ENCODE measurements at places on chromosomes 4 and X.

DNA sequence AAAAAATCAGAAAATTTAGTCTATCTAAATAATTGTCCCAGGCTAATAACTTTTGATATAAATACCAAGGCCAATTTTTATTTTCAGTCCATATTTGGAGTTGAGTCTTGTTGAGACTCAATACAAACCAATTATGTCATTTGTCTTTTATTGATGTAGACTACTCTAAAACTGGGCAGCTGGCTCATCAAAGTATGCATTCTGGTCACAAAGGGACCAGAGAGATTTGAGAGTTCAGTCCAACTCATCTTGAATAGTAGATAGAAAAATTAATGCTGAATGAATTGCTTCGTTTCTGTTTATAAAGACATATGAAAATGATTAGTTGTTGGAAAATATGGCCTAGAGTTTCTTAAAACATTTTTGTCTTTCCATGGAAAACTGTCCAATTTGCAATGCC lies 412.5 kb upstream of the KLHL4 start:
- DNase-seq, result no peak

DNA sequence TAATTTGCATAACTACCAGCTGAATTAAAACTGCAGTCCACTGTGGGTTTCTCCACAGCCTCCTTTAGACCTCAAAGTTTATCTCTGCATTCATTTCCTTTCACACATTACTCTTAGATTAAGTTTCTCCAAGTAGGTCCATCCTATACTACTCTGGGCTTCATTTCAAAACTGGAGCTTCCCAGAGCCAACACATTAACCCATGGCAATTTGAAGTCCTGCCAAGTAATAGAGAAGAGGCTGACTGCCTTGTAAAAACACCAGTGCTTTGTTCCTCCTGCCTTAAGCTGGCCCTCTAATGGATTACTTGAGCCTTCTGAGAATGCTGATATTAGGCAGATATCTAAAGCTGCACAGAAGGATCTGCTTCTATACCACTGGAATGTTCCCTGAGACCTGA lies 997.2 kb upstream of the SLIT2 start:
- DNase-seq, result no peak

- no peak for DNase-seq
Observed at GRCh38 chr4:53076374-53076958, 214.3 kb downstream of the RASL11B start.

- DNase-seq, result no peak
Observed at GRCh38 chrX:55907968-55908607, 190.5 kb downstream of the RRAGB start.

DNA sequence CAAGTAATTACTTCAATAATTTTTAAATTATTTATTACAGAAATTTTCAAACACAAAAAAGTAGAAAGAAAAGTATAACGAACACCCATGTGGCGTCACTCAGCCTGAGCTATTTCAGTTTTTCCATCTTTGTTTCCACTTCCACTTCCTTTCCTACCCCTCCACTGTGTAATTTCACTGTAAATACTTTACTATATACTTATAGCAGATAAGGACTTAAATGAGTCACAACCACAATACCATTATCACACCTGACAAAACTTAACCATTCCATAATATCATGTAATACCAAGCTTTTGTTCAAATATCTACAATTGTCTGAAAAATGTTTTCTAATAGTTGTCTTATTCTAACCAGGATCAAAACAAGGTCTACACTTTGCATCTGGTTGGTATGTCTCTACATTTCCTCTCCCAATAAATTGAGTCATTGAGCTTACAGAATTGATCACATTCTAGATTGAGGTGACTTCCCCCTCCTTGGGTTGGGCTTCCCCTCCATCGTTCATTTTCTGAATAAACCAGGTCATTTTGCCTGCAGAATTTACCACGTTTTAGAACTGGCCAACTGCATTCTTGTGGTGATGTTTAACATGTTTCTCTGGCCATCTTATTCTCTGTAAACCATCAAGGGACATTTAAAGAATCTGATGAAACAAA lies 48.7 kb downstream of the ATP10D start:
- DNase-seq, result no peak

DNA sequence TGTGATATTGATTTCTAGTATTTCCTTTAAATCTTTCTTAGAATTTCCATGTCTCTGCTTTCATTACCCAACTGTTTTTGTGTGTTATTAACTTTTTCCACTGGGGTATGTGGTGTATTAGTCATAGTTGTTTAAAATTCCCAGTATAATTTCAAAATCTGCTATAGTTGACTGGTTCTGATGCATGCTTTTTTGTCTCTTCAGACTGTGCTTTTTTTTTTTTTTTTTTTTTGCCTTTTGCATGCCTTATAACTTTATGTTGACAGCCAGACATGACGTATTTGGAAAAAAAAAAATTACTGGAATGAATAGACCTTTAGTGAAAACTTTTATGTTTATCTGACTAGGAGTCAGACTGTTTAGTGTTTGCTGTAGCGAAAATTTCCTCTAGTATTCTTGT lies 580.4 kb downstream of the ANKRD50 start:
- DNase-seq, result no peak

GRCh38 chr4:6573551-6573950 lies 1.4 kb upstream of the MAN2B2 start:
- DNase-seq, result no peak

DNA sequence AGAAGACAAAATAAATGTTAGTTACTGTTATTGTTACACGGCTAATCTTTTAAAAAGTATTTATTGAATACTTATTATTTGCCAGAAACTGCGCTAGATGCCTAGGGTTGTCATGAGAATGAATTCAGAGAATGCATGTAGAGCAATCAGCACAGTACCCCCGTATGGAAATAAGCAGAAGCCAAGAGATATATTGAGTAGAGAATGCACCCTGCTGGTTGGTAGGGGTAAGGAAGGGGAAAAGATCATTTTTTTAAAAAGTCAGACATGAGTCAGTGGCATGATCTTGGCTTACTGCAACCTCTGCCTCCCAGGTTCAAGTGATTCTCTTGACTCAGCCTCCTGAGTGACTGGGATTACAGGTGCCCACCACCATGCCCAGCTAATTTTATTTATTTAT lies 13.1 kb upstream of the DRP2 start:
- DNase-seq, result no peak

DNA sequence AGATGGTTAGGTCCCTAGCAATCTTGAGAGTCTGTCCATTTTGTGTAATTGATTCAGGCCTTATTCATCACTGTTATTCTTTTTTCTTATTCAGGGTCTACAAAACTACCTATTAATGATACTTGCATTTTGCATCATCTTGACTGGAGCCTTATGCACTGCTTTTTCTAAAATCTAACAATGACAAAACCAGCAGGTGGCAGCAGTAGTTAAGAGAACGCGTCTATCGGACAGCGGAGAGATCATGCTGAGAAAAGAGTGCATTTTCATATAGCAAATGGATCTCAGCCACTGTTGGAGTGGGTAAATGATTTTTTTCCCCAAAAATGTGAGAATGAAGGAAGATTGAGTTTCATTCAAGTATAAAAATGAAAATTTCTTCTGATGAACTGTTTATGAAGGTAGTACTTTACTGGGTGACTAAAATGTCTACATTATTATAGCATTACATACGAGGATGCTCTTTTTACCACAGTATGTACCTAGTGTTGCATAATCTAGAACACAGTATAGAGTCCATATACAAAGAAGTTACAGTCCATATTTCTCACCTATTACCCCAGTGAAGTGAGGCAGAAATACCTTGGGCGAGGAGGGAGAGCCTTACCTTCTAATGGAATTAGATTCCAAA lies 43.2 kb downstream of the TMEM144 start:
- DNase-seq, result no peak

- DNase-seq, result no peak
Observed at GRCh38 chr4:11489453-11490083, 60.9 kb upstream of the HS3ST1 start.
